ENCODE measurements at places on chromosomes 3 and 15.

DNA sequence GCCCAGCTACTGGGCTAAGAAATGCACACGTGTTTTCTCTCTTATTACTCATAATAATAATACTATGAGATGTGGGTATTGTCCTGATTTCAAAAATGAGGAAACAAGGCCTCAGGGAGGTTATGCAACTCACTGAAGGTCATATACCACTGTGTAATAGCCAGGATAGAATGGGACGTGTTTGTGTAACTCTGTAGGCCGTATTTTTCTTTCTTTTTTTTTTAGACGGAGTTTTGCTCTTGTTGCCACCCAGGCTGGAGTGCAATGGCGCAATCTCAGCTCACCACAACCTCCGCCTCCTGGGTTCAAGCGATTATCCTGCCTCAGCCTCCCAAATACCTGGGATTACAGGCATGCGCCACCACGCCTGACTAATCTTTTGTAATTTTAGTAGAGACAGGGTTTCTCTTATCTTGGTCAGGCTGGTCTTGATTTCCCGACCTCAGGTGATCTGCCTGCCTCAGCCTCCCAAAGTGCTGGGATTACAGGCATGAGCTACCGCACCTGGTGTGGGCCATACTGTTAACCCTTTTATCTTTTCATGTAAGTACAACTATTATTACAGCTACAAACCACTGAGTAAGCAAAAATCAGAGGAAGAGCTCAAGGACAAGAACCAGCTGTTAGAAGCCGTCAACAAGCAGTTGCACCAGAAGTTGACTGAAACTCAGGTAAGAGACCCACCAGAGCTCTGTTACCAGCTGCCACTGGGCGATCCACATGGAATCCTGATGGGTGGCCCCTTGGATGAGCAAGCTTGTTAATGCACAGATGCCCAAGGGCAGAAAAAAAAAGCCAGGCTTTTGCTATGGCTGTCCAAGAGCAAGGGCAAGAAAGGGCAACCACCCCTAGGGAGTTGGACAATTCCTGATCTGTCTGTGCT is 6.7 kb downstream of the KNSTRN start:
- DNase-seq, result no peak

DNA sequence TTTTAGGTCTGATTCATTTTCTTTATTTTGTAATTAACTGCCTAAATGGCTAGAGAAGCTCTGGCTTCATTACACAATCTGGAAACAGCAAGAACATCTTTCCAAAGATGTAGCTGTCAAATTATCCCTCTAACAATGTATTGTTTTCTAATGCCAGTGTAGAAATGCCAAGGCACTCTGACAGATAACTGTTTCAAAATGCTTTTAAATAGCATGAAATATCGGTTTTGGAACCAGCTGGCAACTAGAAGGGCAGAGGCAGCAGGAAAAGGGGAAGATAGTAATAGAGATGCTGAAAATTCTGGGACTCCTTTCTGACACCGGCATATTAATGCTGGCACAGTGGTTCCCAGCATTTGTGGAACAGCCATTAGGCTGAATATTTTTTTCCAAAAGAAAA is 26.1 kb downstream of the MORC1 start:
- DNase-seq, result no peak

DNA sequence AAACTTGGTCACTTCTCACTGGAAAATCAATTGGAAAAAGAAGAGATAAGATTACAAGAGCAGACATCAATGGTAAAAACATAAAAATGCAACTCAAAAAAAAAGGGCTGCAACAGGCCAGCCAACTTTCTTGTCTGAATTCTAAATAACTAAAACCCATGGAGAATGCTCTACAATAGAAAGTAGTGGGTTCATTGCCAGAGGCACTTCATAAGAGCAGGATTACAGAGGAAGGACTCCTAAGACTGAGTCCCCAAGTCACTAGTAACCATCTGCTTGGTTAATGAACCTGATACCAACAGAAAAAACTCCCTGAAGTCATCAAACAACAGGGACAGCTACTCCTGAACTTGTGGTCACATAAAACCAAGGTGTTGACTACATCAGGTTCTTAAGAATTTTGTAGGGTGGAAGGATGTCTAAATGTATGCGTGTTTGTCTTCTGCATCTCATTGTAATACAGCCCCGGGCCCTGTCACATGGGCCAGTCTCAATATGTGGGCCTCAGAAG is 148.6 kb downstream of the IMPG2 start:
- DNase-seq, result no peak

- DNase-seq, result peak; percentile 81
Measured at GRCh38 chr3:193869221-193870201, 266.4 kb upstream of the HES1 start.

DNA sequence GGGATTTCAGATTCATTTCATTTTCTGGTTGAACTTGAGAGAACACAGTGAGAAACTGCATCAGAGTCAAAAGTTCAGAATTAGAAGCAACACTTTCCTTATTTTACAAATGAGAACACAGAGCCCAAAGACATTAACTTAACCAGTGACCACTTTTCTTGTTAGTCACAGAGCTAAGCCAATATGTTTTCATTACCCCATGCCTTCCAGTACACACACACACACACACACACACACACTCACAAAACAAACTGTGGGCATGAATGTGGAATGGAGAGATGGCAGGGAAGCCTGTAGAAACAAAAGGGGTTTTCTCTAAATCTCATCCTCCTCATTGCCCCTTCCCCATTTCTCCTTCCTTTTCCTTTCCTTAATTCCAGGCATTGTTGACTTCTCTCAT is 267.4 kb upstream of the GADL1 start:
- DNase-seq, result no peak

- DNase-seq, result no peak
Measured at GRCh38 chr3:177314897-177315296, 117.6 kb upstream of the TBL1XR1 start.

GRCh38 chr3:13709706-13710105 is 160.8 kb downstream of the FBLN2 start:
- DNase-seq, result no peak

DNA sequence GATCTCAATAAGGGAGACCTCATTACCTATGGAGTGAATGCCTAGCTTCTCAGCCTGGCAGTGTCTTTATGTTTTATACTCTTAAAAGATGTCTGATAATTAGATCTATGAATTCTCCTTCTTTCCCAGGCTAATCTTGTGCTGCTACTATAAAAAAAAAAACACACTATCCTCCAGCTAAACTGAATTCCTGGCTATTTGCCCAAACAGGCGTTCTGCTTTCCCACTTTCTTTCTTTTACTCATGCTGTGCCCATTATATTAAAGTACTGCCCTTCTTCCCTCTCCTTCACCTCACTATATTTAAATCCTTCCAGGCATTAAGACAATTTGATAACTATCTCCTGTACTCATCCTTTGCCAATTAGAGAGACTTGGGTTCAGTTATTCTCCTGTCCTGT is 1134.9 kb downstream of the ROBO2 start:
- no peak for DNase-seq

GRCh38 chr15:55937040-55937439 is 56.4 kb downstream of the NEDD4 start:
- DNase-seq, result no peak

DNA sequence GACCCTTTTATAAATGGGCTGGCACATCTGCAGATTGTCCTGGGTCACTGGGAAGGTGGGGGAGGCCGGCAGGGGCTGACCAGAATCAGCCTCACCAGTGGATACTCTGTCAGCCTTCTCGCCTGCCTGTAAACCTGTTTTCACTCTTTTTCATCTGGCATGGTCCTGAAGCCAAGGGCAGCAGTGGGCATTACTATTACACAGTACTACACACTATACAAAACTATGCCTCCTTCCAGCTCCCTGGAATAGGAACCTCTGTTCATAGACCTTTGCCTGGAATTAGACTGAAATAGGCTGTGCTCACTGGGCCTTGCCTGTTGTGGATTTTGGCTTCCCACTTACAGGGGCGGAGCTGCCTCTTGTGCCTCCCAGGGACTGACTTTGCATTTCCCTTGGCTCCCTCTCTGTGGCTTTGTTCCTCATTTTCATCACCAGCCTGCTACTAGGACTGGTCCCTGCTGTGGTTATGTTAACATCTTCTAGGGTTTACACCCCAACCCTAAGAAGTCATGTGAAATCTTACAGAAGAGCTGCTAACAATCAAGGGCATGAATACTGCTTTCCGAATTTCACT is 120.7 kb downstream of the FNDC3B start:
- DNase-seq, result peak; percentile 74

DNA sequence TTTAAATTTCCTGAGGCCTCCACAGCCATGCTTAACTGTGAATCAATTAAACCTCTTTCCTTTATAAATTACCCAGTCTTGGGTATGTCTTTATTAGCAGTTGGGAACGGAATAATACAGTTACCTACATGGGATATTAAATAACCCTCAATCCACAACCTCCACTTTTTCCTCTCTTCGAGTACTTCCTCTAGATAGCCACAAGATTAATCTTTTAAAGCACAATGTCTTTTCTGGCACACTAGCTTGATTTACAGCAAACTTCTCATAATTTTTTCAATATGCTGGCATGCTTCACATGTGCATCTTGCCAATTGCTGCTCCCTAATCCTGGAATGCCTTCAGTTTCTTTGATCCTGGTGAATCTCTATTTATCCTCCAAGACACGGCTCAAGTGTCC is 92.2 kb downstream of the P2RY1 start:
- DNase-seq, result no peak

GRCh38 chr15:73892446-73893226 is 19.3 kb downstream of the TBC1D21 start:
- no peak for DNase-seq

DNA sequence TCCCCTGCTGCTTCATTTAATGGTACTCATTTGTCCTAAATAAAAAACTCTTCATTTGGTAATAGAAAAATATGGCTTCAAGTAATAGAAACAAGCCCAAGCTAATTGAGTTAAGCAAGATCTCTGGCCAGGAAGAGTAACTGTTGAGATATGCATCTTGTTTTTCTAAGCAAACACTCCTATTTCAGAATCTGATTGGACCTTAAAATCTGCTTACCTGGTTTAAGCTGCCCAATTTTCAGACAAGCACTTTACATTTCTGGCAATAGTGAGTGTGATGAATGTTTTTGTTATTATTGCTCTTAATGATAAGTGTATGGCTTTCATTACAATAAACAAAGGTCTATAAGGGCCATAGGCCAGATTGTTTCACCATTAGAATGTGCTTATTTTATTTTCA is 86.2 kb downstream of the CMSS1 start:
- DNase-seq, result no peak

- DNase-seq, result no peak
Measured at GRCh38 chr3:36135863-36136262, 244.4 kb upstream of the STAC start.

- no peak for DNase-seq
Measured at GRCh38 chr3:188124184-188124583, 29.8 kb upstream of the LPP start.

All from left hindlimb (tissue), 1 donor.